IMR-90 (cell line): ENCODE measurements at places on chromosomes 3 and 15.

- DNase-seq, result no peak
Observed at GRCh38 chr3:42254566-42254965, 11.4 kb downstream of the CCK start.

DNA sequence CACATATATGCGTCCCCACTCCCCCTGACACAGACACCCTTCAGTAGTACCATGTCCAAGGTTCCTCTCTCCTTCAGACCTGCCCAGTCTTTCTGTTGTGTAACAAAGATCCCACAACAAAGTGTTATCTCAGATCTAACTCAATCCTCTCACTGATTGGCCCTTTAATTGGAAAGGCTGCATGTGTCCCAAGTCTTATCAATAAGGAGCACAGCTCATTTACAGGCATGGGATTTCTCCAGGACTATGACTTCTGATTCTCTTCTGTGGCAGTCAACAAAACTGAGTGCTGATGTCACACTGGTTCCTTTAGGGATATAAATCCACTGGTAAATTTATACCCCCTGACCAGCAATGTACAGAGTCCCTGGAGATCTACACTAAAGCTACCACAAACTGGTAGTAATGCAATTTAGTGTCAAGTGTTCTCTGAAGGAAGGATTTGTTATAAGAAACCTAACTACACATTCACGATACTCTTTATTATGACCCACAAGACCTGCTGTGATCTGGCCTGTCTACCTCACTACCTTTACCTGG is 28.1 kb downstream of the CLK3 start:
- no peak for DNase-seq

DNA sequence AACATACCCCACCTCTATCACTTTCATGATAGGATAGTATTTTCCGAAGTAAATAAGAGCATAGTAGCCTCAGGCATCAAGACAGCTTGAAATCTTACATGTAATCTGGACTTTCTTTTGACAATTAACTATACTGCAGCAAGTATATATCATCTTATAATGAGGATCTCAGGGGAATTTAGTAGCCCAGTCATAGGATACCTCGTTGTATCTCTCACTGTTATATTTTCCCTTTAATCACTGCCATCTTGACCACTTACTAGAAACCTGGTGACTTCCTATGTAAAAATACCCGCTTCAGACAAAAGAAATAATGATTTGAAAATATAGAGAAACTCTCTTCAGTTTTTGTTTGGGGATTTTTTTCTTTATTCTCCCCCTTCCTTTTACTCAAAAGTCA is 88.2 kb downstream of the SERPINI1 start:
- DNase-seq, result no peak

- no peak for DNase-seq
Observed at GRCh38 chr15:92400980-92401787, 7.5 kb downstream of the ST8SIA2 start.

- DNase-seq, result peak; percentile 63
Observed at GRCh38 chr3:43858294-43858701, 167.6 kb downstream of the ABHD5 start.

DNA sequence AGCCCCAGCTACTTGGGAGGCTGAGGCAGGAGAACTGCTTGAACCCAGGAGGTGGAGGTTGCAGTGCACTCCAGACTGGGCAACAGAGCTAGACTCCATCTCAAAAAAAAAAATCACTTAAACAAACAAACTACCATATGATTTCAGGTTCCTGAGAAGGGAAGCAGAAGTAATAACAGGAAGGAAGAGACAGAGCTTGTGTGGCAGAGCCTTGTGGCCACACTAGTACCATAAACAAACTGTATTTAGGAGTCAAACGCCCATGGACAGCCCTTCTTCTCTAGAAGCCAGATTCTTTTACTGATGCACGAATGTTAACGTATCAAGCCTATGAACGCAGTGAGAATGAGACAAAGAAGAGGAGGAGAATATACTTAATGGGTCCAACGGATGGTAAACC is 12.0 kb downstream of the MTMR10 start:
- DNase-seq, result no peak

GRCh38 chr3:21919383-21919782 is 168.4 kb upstream of the ZNF385D start:
- DNase-seq, result no peak

- no peak for DNase-seq
Observed at GRCh38 chr3:133835961-133836360, 30.3 kb downstream of the SRPRB start.

- DNase-seq, result peak; percentile 23
Observed at GRCh38 chr3:11095932-11096265, 58.4 kb upstream of the HRH1 start.

- peak; percentile 86 for DNase-seq
Observed at GRCh38 chr15:36883713-36884517, 216.4 kb downstream of the MEIS2 start.

- no peak for DNase-seq
Observed at GRCh38 chr15:101113114-101114005, 138.5 kb downstream of the CHSY1 start.

DNA sequence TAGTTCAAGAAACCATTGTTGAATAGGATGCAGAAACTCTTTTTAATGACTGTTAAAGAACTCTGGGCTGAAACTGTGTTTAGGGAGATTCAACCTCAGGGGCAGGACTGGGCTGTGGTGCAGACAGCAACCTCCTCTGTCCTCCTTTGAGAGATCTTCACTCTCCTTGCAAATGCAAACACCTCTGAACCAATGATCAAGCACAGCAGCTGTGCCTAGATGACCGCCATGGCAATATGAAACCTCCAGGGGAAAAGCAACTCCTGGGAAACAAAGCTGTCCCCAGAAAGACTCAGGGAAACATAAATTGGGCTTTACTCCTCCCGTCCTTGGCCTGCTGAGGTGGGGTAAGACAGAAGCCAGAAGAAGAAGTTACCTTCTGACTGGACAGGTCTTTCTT is 52.6 kb downstream of the TBC1D2B start:
- DNase-seq, result no peak

DNA sequence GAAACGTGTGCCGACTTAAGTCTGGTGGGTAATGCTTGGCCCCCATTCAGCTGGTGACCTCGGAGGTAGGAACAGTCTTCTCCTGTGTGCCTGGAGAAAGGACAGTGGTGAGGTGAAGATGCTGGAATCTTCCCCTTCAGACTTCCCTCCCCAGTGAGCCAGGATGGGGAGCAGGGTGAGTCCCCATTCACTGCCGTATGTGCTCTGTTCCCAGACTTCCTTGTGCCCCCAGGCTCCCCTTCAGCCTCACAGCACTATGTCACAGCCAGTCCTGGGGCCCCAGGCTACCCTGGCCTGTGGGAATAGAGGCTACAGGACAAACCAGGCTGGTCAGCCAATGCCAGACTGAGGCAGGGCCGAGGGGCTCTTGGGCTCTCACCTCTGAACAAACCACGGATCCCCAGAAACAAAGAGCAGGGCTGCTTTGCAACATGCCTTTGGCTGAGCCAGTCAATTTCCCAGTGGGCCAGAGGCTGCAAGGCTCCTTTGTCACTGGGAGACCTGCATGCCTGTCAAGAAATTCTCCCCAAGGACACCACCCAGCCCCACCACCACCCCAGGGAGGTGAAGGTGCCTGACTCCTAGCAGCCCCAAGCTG is 31.8 kb upstream of the HHATL start:
- no peak for DNase-seq

DNA sequence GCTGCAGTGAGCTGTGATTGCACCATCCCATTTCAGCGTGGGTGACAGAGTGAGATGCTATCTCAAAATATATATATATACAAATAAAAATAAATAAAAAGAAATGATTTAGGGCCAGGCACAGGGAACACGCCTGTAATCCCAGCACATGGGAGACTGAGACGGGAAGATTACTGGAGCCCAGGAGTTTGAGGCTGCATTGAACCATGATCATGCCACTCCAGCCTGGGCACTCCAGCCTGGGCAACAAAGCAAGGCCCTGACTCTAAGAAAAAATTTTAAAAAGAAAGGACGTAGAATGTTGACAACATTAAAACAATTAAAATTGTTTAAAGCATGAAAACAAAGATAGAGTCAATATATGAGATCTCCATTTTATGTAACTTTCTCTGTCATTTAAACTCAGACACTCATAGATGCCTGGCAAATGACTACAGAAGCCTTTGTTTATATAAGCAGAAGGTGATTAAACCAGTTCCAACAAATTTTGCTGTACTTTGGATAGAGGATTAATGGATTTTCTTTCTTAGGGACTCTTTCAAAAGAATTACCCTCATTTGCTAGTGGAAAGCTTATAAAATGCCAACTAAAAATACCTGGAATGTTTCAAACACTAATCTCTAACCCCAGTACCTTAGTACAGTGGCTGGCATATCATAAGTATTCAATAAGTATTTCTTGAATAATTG is 10.7 kb upstream of the TRPM7 start:
- peak; percentile 56 for DNase-seq

DNA sequence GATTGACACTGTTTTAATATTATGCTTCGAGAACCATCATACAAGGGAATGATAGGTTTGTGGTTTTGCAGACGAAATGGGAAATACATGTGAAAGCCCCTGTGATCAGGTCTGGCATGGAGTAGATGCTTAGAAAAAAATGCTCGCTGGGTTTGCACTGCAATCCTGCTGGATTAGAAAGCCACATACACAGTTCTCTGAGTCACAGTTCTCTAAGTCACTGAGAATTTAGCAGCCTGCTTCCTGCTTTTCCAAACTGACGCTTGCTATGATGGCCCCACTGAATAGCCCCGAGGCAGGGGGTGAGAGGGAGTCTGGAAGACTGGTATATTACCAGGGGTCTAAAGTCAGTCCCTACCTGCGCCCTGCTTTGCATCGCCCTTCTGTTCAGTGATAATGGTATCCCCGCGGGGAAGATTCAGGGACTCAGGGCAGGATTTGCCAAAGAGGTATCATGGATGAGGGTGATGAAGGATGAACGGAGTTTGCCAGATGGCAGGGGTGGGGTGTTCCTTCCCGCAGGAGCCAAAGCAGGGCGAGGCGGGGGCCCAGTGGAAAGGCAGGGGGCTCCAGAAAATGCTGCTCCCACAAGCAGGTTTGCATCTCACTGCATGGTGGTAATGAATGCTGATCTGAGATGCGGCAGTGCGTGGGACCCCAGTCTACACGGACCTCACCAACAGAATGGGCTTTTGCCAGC is 82.3 kb downstream of the IQSEC1 start:
- peak; percentile 94 for DNase-seq

- peak; percentile 48 for DNase-seq
Observed at GRCh38 chr3:10273702-10274305, 18.9 kb downstream of the GHRL start.

DNA sequence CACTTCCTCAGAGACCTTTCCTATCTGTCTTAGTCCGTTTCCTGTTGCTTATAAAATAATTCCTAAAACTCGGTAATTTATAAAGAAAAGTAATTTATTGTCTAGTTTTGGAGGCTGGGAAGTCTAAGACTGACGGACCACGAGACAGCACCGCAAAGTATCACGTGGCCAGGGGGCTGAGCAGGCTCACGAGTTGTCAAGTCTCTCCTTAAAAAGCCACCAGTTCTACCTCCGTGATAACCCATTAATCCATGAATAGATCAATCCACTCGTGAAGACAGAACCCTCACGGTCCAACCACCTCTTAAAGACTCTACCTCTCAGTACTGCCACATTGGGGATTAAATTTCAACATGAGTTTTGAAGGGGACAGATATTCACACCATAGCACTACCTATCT is 821 bp downstream of the LINS1 start:
- DNase-seq, result no peak

DNA sequence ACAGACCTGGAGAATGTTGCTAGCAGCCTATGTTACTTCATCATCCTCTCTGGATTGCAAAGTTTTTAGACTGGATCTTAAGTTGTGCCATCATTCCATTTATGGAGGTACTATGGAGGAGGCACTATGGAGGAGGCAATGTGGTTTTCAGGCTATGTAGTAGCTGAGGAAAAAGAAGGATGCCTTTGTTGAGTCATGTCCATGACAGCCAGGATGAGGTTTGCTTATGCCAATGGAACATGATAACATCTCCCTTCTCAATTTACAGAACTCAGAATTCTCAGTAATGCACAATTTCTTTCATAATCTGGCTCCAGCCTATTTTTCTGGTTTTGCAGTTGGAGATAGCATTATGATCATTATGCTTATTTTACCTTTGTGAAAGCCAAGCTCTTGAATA is 65.9 kb upstream of the TMEM108 start:
- peak; percentile 19 for DNase-seq

DNA sequence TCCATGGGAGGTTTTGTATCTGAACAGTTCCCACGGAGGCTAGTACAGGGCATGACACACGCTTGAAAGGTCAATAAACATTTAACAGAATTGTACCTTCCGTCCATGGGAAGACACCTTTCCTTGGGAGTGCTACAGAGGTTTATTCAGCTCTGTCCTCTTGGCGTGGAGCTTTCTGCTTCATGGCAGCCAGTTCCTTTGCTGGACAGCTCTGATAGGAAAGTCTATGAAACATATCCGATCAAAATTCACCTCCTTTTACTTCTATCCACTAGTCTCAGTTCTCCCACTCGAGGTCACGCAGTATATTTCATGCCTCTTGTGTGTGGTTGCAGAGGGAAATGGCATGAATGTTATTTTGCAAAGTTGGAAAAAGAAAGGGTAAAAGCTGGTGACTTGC is 91.2 kb downstream of the PEX5L start:
- no peak for DNase-seq

- no peak for DNase-seq
Observed at GRCh38 chr3:188509316-188509715, 355.4 kb downstream of the LPP start.

DNA sequence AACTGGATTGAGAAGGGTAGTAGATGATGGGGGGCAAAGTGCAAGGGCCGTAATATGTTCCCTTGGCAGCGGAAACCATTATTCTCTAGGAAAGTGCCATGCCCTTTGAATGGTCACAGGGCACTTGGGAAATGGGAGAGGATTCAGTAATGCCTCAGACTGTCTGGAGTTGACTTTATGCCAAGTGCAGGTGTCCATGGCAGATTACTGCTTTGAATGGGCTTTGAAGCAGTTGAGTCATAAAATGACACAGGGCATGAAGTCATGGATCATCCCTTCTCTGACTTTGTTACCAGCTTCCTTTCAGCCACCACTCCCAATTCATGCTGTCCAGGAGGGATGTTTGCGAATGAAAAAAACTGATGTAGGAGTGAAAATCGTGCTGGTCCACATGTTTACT is 20.1 kb downstream of the AADACL2 start:
- no peak for DNase-seq

GRCh38 chr3:30248423-30248822 is 358.0 kb upstream of the TGFBR2 start:
- DNase-seq, result no peak

DNA sequence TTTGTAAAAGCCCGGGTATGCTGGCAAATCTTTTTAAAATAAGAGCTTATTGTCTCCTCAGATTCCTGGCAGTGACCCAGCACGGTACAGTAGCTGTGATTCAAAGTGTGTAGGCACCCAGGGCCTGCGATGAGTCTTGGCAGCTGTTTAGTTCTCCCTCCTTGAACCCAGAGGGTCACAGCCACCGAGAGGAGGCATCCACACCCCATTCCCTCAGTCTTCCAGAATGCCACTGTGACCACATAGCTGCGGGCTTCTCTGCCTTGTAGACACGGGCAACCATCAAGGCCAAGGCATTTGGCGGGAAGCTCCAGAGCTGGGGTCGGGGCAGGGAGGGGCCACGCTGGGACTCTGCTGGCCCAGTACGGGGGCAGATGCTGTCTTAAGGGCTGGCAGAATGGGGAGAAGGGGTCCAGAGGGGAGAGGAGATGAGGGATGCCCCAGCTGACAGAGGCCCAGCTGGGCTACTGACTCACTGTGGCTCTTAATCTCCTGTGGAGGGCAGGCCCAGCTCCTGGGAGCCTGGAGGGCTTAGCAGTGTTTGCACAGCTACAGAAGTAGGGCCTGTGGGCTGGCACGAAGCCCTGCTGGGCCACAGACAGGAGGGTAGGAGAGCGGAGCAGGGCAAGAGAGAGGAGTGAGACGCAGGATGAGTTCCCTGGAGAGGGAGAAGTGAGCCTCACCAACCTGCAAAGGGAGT is 68.8 kb upstream of the DLG1 start:
- DNase-seq, result peak; percentile 82
